ENCODE measurements at places on chromosomes 13 and 19.

- no peak for DNase-seq
Measured at GRCh38 chr13:94345374-94346195, 133.9 kb downstream of the DCT start.

- DNase-seq, result no peak
Measured at GRCh38 chr13:92317066-92317465, 909.5 kb upstream of the GPC6 start.

GRCh38 chr13:80551650-80552497 is 210.9 kb upstream of the SPRY2 start:
- no peak for DNase-seq

DNA sequence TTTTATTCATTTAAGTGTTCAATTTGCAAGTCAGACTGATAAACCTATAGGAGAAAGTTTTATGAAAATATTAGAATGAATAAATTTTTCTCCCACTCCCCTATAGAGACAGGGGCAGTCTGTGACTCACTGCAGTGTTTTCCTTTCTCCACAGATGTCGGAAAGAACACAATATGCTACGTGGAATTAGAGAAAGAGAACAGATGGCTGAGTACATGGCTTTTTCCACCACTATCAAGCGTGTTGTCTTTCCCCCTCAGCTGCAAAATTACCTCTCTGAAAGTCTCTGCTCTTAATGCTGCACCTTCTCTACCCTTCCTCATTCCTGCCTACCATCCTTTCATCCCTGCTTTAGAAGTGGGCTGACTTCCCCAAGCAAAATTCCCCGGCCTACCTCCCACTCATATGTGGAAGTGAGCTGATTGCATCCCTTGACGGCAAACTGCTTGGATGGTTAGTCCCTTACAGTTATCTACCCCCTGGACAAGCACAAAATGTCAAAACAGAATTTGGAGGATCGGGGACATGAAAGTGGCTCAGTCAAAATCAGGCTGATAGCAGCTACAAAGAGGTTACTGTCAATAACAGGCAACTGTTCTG is 30.0 kb downstream of the FLT1 start:
- DNase-seq, result no peak

GRCh38 chr19:49145573-49146407 is 9.4 kb downstream of the HRC start:
- peak; percentile 43 for DNase-seq

- no peak for DNase-seq
Measured at GRCh38 chr13:41289463-41289881, 21.6 kb upstream of the NAA16 start.

DNA sequence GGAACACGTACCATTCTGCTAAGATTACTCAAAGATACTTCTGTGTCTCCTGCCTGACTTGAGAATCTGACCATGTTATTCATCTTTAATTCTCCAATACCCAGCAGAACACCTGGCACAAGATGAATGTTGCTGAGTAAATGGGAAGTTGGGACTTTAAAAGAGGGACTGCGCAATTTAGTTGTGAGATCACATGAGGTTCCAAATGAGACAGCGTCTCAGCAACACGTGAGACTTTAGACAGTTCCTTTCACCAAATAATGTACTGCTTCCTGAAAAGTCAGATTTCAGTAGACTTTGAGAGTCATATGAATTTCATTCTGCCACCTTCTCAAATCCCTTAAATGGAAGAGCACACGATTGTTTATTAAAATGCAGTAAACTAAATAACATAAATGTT is 36.7 kb downstream of the DOCK9 start:
- DNase-seq, result no peak

DNA sequence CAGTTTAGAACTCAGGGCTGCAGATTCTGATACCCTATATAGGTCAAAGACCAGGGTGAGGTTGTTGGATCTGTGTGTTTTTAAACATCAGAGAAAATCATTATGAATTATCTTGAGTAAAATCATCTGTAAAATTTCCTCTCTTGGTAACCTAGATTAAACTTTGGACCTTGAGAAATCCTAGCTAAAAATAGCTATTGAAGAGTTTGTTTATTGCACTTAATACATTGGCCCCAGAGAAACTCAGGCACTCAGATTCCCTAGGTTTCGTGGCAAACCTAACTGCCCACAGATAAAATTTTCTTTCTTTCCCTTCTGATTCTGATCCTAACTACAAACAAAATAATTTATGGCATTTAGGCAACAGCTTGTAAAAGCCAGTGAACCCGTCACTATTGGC is 102.3 kb downstream of the GPC6 start:
- DNase-seq, result no peak

DNA sequence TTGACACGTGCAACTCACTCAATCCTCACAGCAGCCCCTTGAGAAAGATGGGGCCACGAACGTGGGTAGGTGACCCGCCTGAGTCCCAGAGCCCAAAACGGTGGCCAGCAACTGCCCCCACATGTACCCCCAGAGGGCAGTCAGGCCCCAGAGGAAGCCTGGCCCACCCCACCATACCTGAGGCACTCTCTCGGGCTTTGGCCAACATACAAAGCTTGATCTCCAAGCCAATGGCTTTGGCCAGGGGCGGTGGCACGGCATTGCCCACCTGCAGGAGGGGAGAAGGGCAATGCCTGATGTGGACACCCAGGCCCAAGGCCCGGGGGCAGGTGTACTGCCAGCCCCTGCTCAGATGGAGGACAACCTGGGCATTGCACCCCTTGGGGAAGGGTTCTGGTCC is 14.3 kb upstream of the EIF3G start:
- DNase-seq, result no peak

GRCh38 chr13:97448503-97449251 is 14.7 kb downstream of the RAP2A start:
- DNase-seq, result no peak

DNA sequence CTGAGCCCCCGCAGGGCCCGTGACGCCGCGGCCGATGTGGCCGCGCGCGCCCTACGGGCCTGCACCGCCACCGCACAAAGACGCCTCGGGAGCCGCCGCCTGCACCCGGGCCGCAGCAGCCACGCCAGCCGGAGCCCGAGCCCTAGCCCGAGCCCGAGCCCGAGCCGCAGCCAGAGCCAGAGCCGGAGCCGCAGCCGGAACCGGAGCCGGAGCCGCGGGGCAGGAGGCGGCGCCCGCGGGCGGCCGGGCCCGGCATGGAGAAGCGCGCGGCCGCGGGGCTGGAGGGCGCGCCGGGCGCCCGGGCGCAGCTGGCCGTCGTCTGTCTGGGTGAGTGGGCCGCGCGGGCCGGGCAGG is 379 bp downstream of the LRP3 start:
- no peak for DNase-seq

- DNase-seq, result no peak
Measured at GRCh38 chr13:34708566-34709313, 233.3 kb upstream of the NBEA start.

DNA sequence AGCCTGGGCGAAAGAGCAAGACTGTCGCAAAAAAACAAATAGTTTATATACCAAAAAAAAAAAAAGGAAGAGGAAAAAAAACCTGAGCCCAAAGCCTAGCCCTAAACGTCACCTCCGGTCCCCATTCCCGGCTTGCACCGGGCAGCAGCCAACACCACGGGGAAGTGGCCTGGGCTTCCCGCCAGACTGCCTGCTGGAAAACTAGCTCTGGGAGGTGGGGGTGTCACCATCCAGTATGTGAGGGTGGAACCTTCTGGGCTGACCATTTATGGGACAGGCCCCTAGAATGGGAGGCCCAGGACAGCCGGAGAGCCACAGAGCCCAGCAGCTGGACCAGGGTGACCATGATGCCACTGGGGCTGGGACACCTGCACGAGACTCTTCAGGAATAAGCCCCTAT is 37.3 kb downstream of the IL12RB1 start:
- DNase-seq, result no peak

- no peak for DNase-seq
Measured at GRCh38 chr19:42140125-42140754, 8.0 kb upstream of the POU2F2 start.

DNA sequence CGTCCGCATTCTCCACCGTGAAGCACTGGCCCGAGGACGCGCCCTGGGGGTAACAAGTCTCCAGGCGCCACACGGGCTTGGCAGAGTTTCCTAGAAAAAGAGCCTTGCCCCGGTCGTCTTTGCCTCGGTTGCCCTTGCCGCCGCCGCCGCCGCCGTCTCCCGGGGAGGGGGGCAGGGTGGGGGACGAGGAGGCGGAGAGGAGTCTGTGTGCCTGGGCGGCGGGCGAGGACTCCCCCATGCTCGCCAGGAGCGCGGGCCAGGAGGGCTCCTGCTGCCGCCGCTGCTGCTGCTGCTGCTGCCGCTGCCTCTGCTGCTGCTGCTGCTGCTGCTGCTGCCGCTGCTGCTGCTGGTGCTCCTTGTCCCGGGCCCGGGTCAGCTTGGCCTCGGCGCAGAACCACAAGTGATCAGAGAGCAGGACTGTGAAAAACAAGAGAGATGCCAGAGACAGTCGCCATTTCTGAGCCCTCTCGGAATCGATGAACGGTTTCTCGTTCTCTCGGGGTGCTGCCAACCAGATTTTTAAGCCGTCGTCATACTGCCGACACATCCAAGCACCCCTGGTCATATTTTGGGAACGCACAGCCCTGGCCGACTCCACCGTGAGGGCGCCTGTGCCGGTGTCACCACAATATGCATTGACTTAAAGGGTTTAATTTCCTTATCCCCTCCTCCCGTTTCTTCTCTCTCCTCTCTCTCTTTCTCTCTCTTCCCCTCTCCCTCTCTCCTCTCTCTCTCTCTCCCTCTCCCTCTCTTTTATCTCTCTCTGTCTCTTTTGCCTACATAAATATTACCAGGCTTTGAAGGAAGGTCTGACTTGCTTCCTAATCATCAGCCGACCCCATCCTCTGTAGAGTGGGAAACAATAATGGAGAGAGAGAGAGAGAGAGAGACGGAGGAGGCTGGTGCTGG is 349.1 kb downstream of the LIG4 start:
- DNase-seq, result no peak

DNA sequence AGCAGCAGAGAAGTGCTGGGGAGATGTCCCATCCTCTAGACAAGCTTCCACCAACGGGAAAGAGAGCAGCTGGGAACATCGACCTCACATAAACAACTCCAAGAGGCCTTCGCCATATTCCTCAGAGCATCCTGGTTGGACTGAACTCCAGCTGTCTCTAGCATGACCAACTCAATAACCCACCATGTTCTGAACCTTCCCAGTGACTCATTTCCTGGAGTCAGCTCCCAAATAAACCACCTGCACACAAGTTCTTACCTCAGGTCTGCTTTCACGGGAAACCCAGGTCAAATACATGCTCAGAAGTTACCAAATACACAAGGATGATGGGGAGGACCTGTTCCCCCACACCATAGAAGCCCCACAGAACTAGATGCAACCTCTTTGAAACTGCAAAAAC is 878.5 kb downstream of the UQCRFS1 start:
- DNase-seq, result no peak

All from stimulated activated CD8-positive, alpha-beta memory T cell treated with anti-CD3 and anti-CD28 coated beads, Interleukin-4, amount 100 ng/mL, for 4 hours (primary cell).